ENCODE measurements at places on chromosomes 16 and 17. TPM values are rescaled to one million over a fixed set of nuclear protein-coding genes. Genes with fewer than 3 reads are reported as not detected.

DNA sequence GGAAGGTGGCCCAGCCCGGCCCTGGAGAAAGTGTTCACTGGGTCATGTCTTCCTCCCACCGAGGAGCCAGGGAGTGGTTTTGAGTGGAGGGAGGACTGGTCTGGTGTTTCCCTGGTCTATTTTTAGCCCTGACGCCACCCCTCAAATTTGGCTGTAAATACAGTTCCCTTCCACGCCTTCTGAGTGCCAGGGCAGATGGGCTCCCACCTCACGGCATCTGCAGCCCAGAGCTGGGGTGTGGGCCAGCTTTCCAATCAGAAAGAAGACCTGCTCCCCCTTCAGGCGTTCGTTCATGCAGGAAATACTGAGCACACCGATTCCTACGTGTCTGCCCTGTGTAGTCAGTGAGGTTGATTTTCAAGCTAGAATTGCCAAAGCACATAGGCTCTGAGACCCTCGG is 53.7 kb downstream of the SNX20 start:
- DNase-seq = no peak

DNA sequence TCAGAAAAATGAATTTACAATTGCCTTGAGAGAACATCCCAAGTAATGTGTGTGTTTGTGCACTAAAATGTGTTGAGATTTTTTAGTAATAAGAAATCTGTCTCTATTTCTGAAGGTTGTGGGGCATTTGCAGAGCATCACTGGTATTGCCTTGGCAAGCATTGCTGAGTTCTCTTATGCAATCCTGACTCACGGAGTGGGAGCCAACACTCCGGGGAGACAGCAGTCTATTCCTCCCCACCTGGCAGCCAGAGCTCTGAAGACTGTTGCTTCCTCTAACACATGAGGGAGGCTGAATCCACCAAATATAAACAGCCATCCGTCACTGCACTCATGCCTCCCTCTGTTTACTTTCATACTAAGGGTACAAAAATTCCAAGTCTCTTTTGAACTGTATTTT is 10.6 kb downstream of the CNTD1 start:
- DNase-seq = peak; percentile 37

DNA sequence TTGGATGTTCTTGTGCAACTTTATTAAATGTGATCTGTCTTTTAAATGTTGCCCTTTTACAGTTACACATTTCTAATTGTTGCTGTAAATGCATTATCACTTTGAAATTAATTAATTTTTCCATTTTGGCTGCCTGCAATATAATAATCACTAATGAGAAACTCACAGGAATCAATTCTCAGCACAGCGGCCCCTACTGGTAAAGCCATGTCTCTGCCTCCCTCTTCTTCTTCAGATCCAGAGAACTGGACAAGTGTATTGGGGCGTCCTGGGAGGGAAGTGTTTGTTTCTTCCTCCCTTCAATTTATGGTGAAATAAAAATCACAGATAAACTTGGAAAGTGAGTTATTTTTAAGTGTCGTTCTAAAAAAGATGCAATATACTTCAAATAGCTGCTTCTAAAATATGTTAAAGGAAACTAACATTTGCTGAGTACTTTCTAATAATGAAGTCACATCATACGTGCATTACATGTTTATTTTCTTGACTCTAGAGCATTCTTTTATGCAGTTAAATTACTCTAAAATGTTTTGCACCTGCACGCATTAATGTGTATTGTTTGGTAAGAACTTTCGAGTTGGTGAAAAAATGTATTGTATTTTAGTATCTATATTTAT is 338.0 kb downstream of the WWOX start:
- DNase-seq = no peak

DNA sequence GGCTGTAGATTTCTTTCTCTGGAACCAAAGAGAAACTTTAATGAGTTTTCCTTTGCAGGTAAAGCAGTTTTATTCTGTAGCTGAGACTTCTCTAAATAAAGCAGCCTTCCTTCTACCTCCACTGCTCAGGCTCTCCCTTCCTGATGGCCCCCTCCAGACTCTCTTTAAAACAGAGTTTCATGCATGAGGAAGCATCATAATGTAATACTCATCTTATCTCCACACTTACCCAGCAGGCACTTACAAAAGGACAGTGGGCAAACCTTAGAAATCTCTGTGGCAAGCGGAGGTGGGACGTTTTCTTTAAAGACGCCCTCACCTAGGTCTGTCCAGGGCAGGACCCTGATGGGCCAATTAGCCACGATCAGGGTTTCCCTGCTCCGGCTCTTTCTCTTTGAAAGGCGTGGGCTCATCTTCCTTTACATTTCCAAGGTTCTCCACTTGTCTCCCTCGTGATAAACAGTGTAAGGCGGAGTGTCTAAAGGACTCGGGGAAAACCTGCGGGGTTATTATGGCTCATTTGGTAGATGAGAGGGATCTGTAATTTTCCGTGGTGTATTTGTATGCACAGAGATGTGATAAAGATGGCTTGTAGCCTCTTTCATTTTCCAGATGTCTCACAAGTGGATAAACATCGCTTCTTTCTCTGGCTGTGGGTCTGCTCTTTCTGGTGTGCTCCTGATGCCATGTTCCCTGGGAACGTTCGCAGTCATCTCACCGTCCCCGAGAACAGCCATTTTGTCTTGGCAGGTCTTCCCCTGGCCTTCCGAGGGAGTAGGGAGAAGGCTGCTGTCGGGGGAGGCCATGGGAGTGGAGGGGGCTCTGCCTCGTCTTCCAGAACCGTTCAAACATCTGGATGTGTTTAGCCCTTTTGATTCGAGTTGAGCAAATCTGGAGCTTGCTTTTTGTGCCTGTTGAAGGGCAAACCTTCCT is 239.0 kb downstream of the CCDC182 start:
- DNase-seq = no peak

DNA sequence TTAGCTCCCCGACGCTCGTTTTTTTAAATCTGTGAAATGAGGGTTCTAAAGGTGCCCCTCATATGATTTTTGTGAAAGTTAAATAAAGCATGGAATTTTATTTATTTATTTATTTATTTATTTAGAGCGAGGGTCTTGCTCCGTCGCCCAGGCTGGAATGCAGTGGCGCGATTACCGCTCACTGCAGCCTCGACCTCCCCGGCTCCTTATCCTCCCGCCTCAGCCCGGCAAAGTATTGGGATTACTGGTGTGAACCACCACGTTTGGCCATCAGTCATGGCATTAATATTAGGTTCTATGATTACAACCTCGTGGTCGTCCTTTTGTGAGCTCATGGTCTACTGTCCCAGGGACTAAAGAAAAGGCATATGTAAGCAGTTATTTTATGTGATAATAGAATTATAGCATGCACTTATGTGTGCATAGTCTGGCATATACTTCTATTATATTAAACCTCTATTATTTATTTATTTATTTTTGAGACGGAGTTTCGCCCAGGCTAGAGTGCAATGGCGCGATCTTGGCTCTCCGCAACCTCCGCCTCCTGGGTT is 557 bp upstream of the LUC7L start:
- DNase-seq = no peak

- DNase-seq = no peak
Measured at GRCh38 chr16:83899272-83899897, 470 bp downstream of the MLYCD start.

GRCh38 chr16:24497440-24497839 is 41.9 kb upstream of the RBBP6 start:
- DNase-seq = no peak

DNA sequence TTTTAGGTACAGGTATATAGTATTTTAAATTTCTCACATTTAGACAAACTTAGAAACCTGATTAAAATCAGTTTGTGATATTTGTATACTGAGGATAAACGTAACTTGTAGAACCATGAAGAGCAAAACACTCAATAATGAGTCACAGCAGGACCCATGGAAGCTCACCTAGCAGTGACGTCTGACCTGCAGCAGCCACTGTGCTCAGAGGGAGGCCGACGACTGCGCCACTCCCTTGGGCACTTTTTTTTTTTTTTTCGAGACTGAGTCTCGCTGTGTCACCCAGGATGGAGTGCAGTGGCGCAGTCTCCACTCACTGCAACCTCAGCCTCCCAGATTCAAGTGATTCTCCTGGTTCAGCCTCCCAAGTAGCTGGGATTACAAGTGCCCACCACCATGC is 106.2 kb upstream of the AXIN2 start:
- no peak for DNase-seq

DNA sequence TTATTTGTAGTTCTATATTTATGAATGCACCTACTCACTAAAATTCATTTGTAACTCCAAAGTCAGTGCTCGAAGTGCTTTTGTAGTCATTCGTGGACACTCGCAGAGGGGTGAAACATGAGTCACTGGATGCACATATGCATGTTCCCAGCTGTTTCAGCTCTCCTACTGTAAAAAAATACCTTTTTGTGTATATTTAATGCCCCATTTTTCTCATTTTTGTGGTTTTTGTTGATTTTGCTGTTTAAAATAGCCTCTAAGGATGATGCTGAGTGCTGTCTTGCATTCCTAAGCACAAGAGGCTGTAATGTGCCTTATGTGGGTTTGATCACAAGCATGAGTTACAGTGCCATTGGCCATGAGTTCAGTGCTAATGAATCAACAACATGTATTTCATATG is 30.6 kb downstream of the CENPV start:
- no peak for DNase-seq

DNA sequence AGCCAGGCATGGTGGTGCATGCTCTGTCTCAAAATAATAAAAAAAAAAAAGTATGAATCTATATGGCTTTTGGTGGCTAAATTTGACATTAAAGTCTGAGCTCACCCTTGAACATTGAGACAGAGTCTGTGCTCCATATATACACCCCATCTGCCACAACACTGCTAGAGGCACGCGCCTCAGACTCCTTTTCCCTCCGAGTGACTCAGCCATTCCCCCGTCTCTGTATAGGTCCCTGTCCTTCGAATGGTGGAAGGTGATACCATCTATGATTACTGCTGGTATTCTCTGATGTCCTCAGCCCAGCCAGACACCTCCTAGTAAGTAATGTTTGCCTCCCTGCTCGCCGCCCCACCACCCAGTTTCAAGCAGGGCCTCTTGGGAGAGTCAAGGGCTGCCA is 4.5 kb upstream of the EFNB3 start:
- DNase-seq = no peak

DNA sequence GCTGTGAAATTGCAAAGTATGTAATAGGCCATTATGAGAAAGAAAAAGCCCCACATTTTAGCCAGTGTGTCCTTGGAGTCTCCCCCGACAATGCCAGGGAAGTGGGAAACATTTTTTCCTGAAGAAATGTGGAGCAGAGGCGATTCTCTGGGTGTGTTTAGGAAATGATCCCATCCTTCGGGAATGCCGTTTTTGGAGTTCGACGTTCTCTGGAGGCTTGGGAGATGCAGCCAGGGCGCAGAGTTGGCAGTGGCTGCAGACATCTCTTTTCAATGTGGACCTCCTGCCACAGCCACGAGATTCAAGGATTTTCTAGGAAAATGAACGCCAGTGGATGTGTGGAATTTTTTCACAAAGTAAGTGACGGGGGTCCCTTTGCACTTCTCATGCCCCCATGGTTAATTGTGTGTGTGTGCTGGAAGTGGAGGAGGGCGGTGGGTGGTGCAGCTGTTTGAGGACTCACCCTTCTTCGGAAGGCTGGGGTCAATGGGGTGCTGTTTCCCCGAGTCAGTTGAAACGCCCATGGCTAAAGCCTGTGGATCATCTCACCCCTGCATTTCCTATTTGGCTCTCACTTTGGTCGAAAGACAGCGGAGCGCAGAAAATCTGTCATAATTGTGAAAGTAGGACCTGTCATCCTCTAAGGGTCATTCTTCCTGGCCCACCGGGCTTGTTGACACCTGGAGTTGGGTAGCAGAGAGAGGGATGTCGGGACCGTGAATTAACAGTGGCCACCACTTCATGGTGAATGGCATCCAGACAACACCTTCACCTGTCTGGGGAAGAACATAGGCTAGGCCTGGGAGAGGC is 73.2 kb downstream of the CMIP start:
- DNase-seq = peak; percentile 43

DNA sequence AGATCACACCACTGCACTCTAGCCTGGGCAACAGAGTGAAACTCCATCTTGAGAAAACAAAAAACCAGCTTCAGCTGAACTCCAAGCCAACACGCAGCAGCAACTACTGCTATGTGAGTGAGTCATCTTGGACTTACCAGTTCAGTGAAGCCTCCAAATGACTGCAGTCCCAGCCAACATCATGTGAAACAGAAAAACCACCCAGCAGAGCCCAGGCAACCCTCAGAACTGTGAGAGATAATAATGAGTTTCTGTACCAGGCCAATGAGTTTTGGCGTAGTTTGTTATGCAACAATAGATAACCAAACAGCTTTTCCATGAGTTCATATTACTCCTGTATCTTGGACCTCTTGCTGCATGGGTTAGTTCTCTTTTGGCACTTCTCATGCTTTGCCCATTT is 23.3 kb downstream of the PHF12 start:
- no peak for DNase-seq

- DNase-seq = no peak
Measured at GRCh38 chr16:89422527-89422904, 67.8 kb downstream of the ANKRD11 start.

DNA sequence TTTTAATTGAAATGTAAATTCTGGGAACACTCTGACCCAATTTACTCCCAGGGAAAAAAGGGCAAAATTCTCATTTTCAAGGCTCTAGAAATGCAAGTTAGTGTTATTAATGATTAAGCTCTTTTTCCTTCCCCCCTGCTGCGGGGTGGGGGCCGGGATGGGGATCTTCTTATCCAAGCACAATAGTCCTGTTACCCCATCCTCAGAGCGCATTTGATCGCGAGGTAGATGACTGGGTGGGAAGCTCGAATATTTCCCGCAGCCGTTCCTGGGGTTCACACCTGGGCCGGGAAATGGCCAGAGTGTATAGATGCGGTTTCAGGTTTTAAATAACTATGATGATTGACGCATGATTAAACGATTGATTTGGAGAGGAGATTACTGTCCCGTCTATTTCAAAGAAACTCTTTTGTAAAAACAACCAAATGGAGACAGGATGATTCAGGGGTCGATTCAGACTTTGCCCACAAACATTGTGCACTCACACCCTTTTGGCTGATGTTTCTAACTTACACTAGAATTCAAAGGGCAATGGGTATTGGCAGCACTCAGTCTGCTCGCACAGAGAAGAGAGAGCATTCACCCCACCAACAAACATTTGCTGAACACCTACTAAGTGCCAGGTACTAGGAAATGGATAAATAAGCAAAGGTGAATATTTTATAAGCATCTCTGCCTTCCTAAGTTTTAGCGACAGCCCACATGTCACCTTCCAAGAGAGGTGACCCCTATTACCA is 55.0 kb downstream of the SALL1 start:
- DNase-seq = no peak

- no peak for DNase-seq
Measured at GRCh38 chr17:58263773-58264172, 17.0 kb downstream of the MPO start.

Gene ABCA5
- 88.8 TPM for total RNA-seq

Gene ABCA3
- 7.8 TPM for total RNA-seq

Gene TBC1D28
- total RNA-seq = not detected

Gene SPOP
- 73.8 TPM for total RNA-seq

Gene TXNDC11
- 38.6 TPM for total RNA-seq
